Foreskin keratinocyte (primary cell): ENCODE measurements at places on chromosomes 1 and 21.

DNA sequence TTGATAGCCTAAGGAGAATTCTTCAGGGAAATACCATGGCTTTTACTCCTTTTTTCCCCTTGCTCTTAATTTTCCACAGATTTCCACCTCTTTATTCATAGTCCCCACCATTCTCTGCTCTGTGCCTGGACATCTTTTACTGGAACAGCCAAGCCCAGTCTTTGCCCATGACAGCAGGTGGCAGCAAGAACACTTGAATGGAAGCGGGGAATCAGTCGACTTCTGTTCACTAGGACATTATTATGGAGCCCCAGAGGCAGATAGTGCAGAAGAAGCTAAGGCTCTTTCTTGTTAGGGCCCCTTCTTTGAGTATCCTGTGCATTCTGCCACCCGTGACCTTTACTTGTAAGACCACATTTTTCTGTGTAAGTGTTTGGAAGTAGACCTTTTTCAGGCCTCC lies 6.3 kb downstream of the OR14I1 start:
- no peak for DNase-seq

DNA sequence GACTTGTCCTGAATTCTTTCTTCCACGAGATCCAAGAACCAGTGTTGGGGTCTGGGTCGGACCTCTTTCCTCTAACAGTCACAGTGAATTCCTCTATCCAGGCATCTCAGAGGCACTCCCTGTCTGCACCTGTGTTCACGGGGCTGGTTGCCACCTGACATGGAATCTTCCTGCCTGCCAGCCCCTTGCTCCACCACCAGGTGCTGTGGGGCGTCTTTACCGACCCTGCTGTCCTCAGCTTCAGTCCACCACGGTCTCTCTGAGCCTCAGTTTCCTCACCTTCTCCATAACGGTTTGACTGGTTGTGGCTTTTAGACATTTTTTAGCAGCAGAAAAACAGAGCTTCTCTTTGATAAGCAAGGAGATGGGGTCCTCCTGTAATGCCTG lies 62.7 kb downstream of the SDC3 start:
- DNase-seq, result no peak

DNA sequence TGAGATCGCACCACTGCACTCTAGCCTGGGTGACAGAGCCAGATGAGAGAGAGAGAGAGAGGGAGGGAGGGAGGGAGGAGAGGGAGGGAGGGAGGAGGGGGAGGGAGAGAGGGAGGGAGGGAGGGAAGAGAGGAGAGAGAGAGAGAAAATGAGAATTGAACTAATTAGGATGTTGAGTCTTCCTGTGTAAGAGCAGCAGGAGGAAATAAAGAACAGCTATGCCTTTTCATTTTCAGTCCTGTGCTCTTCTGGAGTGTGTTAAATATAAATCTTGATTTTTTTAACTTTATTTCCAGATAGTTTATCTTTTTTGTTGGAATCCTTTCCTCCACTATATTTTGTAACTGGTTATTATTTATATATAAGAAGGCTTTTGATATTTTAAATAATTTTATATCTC lies 27.1 kb downstream of the DNTTIP2 start:
- DNase-seq, result no peak

DNA sequence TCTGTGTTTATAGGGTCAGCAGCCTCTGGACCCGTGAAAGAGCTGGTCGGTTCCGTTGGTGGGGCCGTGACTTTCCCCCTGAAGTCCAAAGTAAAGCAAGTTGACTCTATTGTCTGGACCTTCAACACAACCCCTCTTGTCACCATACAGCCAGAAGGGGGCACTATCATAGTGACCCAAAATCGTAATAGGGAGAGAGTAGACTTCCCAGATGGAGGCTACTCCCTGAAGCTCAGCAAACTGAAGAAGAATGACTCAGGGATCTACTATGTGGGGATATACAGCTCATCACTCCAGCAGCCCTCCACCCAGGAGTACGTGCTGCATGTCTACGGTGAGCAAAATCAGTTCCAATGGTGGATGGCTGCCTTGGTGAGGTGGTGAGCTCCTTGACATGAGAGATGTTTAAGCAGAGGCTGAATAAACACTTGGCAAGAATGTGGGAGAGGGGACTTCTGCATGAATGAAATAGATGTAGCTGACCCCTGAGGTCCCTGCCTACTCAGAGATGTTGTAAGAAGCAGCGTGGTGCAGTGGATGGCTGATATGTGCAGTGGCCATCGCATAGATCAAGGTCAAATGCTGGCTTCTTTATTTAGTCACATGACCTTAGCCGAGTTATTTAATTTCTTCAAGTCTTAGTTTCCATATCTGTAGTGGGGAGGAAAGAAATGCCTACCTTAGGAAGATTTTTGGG lies 9.3 kb downstream of the SLAMF7 start:
- DNase-seq, result peak; percentile 92

DNA sequence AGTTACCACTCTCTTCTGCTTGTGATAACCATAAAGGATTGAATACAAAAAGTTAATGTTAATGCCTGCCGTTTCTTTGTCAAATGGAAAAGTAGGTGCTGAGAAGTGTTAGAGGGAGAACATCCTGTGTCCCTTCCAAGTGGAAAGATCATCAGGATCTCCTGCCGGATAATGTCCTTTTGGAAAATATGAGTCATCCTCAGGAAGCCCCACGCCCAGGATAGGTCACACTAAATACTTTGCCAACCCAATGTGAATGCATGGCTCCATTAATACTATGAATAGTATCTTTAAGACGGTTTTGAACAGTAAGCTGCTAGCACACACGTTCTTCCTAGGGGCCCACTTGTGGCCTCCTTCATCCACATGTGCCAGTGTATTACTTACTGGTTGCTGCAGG lies 279.5 kb downstream of the ZNF326 start:
- no peak for DNase-seq
